Right renal cortex interstitium (tissue), 3 donors: ENCODE measurements at places on chromosomes 11 and 22. TPM values are rescaled to one million over a fixed set of nuclear protein-coding genes. Genes with fewer than 3 reads are reported as not detected.

The CARNS1 gene
- 1.5 TPM for polyA plus RNA-seq

The SLC37A2 gene
- polyA plus RNA-seq: 1.5 TPM

The OR51E2 gene
- 0.64 TPM for polyA plus RNA-seq

The SAMM50 gene
- polyA plus RNA-seq: 63.8 TPM

The AASDHPPT gene
- 80.6 TPM for polyA plus RNA-seq

The GRAMD4 gene
- polyA plus RNA-seq: 18.5 TPM

The RIC3 gene
- 10.5 TPM for polyA plus RNA-seq

The FAM111B gene
- polyA plus RNA-seq: 15.4 TPM

The IGSF9B gene
- 4.8 TPM for polyA plus RNA-seq

The CST6 gene
- polyA plus RNA-seq: not detected

The RIMBP3C gene
- 0.40 TPM for polyA plus RNA-seq

The POTEH gene
- not detected for polyA plus RNA-seq
